ENCODE measurements at places on chromosomes 2 and 18.

DNA sequence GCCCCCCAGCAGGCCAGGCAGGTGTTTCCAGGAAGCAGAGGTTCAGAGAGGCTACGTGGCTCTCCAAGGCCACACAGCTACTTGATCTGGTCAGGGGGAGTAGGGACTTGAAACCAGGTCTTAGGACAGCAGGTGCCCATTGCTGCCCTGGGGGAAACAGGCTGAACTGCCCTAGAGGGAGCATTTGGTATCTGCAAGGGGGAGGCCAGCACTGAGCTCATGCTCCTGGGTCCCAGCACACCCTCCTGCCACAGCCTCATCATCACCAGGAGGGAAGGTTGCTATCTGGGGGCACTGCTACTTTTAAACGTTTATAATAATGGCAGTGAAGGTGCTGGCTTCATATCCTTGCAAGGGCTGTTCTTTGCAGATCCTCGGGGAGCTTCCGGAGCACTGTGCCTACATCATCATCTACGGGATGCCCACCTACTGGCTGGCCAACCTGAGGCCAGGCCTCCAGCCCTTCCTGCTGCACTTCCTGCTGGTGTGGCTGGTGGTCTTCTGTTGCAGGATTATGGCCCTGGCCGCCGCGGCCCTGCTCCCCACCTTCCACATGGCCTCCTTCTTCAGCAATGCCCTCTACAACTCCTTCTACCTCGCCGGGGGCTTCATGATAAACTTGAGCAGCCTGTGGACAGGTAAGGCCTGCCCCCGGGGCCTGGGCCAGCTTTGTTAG is 36.1 kb downstream of the ABCG8 start:
- DNase-seq = no peak

- DNase-seq = no peak
These were observed 173.5 kb downstream of the TCF4 start for GRCh38 chr18:55414475-55414874.

DNA sequence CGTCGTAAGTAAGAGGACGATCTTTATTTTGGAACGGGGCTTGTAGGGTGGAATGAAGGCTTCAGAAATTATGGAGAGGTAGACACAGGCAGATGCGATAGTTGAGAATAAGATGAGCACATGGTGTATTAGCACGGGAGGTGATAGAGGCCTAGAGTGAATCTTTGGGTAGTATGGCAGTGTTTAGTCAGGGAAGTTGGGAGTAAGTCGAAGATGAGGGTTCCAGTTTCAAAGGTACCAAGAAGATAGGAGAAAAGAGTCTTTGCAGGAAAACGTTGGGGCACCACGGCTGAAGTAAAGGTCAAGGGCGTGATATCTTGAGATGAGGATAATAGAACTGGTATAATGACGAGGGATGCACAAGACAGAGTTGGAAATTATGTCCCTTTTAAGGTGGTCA is 654 bp downstream of the PIK3C3 start:
- DNase-seq = no peak

- no peak for DNase-seq
These were observed 23.8 kb downstream of the ANKAR start for GRCh38 chr2:189698020-189698887.

GRCh38 chr2:232653441-232653840 is 20.0 kb downstream of the EFHD1 start:
- DNase-seq = no peak

GRCh38 chr2:69032336-69032735 is 19.4 kb downstream of the ANTXR1 start:
- DNase-seq = no peak

Measured in activated naive CD8-positive, alpha-beta T cell treated with anti-CD3 and anti-CD28 coated beads for 36 hours (primary cell).